ENCODE measurements at places on chromosomes 12 and 14.

GRCh38 chr12:99911967-99912366 is 72.8 kb downstream of the ANKS1B start:
- DNase-seq, result no peak

GRCh38 chr12:102964872-102965271 is 7.4 kb downstream of the ASCL1 start:
- DNase-seq, result no peak

DNA sequence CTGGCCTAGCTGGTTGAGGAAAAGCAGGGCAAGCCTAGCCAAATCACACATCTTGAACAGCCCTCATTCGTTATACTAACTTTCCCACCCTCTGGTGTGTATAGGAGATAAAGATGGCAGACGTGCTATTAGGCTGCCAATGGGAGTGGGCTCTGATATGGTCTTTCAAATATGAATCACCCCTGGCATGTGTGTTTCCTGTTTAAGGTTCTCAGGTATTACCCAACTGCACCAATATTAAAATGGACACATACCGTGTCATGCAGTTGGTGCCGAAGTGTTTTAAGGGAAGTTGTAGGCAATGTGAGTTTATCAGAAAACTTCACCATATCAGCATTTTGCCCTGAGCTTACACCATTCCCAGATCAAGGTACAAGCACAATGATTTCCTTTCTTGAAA is 33.4 kb downstream of the CHST11 start:
- no peak for DNase-seq

GRCh38 chr12:57632073-57632957 is 686 bp downstream of the B4GALNT1 start:
- peak; percentile 88 for DNase-seq

- no peak for DNase-seq
These were observed 45.1 kb downstream of the ARID2 start for GRCh38 chr12:45774508-45775162.

- DNase-seq, result no peak
These were observed 14.5 kb downstream of the BCL7A start for GRCh38 chr12:122036153-122036552.

- DNase-seq, result no peak
These were observed 22.3 kb downstream of the GALNT6 start for GRCh38 chr12:51368640-51369517.

GRCh38 chr12:117333331-117333881 is 28.0 kb downstream of the NOS1 start:
- peak; percentile 82 for DNase-seq

DNA sequence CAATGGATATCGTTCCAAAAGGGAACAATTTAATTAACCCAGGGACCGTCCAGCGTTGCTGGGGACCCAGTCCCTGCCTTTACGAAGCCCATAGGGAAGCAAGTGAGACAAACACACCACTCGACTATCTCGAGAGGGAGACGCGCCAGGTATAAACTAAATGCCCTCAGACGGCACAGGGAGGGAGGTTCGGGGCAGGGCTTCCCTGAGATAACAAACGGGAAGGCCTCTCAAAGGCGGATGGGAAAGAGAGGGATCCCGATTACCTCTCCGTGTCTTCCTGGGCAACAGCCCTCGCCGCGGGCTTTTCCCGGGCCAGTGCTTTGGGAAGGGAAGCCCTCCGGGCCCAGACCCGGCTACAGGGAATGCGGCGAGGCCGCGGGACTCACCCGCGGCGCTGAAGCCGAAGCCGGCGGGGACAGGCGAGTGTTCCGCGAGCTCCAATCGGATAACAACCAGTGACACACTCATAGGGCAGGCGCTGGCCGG is 390 bp downstream of the BRAP start:
- peak; percentile 90 for DNase-seq

GRCh38 chr12:83823386-83824045 is 1089.1 kb downstream of the SLC6A15 start:
- no peak for DNase-seq

GRCh38 chr12:112375105-112375504 is 7.1 kb downstream of the HECTD4 start:
- no peak for DNase-seq

GRCh38 chr12:98059659-98060343 is 455.6 kb upstream of the TMPO start:
- DNase-seq, result no peak

GRCh38 chr14:49106741-49107667 is 479.2 kb downstream of the RPS29 start:
- DNase-seq, result no peak

- no peak for DNase-seq
These were observed 239.1 kb downstream of the SSPN start for GRCh38 chr12:26434299-26435068.

- DNase-seq, result peak; percentile 85
These were observed 10.5 kb downstream of the CACNA2D4 start for GRCh38 chr12:1907652-1908611.

DNA sequence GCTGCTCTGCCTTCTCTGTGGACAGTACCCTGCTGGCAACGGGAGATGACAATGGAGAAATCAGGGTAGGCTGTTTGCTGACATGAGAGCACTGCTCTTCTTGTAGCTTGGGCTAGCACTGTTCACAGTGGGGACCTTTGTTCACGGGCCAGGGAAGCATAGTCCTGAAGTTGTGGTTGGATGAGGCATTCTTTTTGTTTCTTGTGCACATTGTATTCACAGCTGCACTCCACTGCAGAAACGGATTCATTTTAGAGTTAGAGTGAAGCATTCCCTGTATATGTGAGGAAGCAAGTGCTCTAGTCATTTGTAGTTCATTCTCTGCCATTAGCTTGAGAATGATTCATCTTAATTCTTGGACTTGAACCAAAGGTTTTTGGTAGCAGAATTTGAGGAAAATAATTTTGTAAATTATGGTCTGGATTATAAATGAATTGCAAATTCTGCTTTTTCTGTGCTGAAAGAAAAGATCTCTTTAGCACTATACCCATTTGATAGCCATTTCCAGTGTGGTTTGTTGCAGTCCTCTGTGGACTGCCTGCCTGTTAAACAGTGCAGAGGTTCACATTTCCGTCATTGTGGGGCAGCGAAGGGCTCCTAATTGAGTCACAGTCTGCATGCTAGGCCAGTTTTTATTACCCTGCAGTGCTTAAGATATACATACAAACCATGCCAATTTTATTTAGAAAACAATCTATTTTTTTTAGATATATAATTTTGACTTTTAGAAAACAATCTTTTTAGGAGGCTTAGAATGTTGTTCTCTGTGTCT is 80.6 kb downstream of the APAF1 start:
- no peak for DNase-seq

- no peak for DNase-seq
These were observed 27.4 kb upstream of the METAP2 start for GRCh38 chr12:95446506-95446900.

DNA sequence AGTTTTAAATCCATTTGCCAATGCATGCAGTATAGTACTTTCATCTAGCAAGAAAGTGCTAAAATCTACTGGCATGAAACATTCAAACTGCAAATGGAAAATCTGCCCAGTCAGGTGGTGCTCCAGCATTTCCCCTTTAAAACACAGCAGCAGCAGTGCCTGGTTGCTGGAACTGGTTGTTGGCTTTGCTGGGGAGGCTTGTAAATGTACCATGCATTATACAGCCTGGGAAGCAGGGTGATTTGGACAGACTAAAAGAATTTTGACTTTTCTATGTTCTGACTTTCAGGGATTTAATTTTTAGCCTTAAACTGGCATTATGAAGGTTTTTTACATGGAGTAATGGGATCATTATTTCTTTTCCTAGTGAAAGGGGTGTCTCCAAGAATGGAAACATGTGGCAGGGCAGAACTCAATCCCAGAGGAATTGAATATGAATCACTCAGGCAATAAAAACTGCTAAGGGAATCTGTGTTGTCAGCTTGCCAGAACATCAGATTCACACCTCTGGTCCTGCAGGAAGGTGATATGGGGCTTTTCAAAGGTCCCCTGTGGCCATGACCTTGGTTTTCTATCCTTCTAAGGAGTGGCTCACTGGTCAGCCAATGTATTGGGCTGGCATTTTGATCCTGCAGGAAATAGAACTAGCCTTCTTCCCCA is 9.0 kb upstream of the PAX9 start:
- DNase-seq, result no peak

- DNase-seq, result no peak
These were observed 42.9 kb downstream of the IGF1 start for GRCh38 chr12:102437511-102437910.

- DNase-seq, result no peak
These were observed 142.8 kb downstream of the NUAK1 start for GRCh38 chr12:105995961-105996431.

DNA sequence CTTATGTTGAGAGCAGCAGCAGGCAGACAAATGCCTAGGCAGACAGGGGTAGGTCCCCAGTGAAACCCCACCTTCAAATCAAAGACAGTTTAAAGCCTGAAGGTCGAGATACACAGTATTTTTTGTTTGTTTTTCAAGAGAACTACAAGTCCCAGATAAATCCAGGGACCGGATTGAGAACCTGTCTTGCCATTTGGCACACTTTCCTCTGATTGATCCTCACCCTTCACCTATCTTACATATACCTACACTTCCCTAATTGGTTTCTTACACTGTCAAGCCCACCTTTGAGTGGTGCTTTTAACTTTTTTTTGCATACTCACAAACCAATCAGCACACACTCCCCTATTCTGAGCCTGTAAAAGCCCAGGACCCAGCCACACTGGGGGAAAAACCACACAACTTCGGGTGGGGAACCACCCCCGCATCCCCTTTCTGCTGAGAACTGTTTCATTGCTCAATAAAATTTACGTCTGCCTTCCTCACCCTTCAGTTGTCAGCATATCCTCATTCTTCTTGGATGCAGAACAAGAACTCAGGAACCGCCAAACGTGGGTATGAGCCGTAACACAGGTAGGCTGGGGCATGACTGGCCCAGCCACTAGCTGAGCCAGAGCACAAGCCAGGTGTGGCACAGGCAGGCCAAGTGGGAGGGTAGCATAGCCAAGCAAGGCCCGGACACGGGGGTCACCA is 11.1 kb downstream of the DICER1 start:
- no peak for DNase-seq

DNA sequence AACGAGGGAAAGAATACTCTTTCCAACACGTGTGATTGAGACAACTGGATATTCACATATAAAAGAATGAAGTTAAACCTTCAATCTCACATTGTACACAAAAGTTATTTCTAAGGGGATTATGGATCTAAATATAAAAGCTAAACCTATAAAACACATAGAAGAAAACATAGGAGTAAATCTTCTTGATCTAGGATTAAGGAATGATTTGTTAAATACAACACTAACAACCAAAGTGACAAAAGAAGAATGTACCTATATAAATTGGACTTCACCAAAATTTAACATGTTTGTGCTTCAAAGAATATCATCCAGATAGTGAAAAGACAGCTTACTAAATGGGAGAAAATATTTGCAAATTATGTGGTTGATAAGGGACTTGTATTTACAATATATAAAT is 36.9 kb upstream of the DLGAP5 start:
- DNase-seq, result no peak

- DNase-seq, result no peak
These were observed 77.8 kb downstream of the SLC24A4 start for GRCh38 chr14:92400579-92401444.

DNA sequence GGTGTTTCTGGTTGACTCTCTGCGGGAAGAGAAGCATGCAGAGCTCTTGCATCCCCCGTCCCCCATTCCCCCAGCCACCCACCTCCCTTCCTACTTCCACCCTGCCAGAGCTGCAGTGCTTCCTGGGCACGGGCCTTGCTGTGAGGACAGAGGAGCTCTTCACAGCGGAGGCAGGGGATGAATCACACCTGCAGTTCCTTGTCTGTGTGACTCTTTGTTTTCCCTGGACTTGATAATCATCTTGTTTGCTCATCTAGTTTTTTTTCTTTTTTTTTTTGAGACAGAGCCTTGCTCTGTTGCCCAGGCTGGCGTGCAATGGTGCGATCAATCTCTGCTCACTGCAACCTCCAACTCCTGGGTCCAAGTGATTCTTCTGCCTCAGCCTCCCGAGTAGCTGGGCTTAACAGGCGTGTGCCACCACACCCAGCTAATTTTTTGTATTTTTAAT is 27.8 kb downstream of the ANKRD9 start:
- no peak for DNase-seq

GRCh38 chr12:124921200-124922031 is 7.0 kb upstream of the UBC start:
- no peak for DNase-seq

- DNase-seq, result no peak
These were observed 9.7 kb upstream of the POP5 start for GRCh38 chr12:120590741-120591407.

DNA sequence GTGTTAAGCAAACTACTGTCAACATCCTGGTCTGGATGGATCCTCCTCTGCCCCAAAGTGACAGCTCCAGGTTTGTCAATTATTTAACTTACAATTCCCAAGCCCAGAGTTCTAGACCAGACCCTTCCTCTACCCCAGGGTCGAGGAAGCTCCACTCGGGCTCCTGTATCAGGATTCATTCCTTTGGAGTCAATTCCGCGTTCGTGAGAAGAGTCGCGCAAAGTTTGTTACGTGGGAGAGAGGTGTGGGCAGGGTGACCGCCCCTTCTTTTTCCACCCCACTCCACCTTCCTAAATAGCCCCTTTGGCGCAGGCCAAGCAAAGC is 479 bp downstream of the SEL1L start:
- DNase-seq, result no peak

DNA sequence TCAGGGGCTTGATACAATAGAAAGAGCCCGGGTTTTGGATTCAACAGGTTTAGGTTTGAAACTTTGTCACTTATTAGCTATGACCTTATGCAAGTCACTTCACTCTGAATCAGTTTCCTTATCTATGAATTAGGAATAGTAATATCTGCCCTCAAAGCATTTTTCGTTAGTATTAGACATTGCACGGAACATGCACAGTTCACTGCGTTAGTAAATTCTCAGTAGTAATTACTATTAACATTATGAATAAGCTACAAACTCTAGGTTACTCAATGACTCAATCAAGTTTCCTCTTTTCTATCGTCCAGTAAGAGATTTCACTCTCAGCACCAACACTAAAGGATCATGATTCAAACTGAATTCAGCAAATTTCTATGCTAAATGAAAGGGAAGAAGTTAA is 150.3 kb downstream of the CEP83 start:
- no peak for DNase-seq

DNA sequence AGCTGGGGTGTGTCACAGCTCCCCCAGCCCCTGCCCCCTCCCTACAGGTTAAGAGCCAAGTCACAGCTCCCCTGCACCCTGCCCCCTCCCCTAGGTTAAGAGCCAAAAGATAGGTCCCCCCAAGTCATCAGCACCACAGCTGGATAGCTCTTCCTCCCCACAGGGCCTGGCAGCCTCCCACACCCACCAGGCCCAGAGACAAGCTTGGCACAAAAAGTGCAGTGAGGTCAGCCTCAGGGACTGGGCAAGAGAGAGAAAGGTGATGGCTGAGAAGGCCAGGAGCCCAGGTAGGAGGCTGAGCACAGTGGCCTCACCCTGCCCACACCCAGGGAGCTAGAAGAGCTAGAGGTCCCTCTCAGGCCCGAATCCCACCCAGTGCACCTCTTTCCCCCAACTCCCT is 8.7 kb downstream of the ITGA7 start:
- peak; percentile 53 for DNase-seq

- no peak for DNase-seq
These were observed 46.7 kb upstream of the CORO1C start for GRCh38 chr12:108778053-108778452.

All from mesenteric fat pad (tissue), 1 donor.